Sigmoid colon (tissue), 7 donors: ENCODE measurements at places on chromosomes 1 and 21. TPM values are rescaled to one million over a fixed set of nuclear protein-coding genes. Genes with fewer than 3 reads are reported as not detected.

Gene HSD3B2
- total RNA-seq = not detected

Gene LCE2C
- not detected for total RNA-seq

Gene LORICRIN
- not detected for total RNA-seq

Gene RXRG
- 1.6 TPM for total RNA-seq

Gene TBX15
- not detected for total RNA-seq

Gene TDRD5
- total RNA-seq = not detected

Gene OLIG2
- total RNA-seq = not detected

DNA sequence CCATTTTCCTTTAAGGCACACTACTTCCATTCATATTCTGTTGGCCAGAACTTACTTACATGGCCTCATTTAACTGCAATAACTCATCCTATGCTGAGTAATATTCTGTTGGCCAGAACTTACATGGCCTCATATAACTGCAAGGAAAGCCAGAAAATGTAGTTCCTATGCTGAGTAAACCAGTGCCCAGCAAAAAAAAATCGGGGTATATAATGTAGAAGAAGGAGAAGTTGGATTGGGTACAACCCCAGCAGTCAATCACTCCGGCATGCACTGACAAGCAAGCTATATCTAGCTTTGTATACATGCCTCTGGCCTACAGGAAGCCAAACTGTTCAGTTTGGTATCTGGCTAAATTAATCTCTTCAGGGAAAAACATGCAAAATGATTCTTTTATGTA, 39.4 kb upstream of the PPIH start:
- no peak overlapping the region for H3K27ac ChIP-seq
- no peaks in the 10 kb centered on the region for H3K27me3 ChIP-seq
- H3K36me3 ChIP-seq = no peaks in the 10 kb centered on the region
- no peaks in the 10 kb centered on the region for H3K4me1 ChIP-seq

DNA sequence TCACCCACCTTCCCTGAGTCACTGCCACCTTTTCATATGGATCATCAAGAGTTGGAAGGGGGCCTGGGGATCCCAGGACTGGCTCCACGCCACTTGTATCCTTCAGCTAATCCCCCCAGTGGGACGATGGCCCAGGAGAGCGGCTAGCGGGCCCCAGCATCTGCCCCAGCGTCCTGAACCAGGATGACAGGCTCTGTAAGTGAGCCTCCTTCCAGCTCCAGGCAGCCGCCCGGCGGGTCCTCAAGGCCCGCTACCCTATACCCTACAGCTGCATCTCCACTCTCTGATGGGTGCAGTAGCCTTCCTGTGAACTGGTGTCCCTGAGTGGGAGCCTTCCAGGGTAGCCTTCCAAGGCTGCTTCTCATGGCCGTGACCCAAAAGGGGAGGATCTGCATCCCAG, 183.1 kb downstream of the ATG4C start:
- no peaks in the 10 kb centered on the region for H3K27me3 ChIP-seq
- H3K27ac ChIP-seq = no peak overlapping the region
- H3K36me3 ChIP-seq = no peaks in the 10 kb centered on the region
- DNase-seq = no peak

DNA sequence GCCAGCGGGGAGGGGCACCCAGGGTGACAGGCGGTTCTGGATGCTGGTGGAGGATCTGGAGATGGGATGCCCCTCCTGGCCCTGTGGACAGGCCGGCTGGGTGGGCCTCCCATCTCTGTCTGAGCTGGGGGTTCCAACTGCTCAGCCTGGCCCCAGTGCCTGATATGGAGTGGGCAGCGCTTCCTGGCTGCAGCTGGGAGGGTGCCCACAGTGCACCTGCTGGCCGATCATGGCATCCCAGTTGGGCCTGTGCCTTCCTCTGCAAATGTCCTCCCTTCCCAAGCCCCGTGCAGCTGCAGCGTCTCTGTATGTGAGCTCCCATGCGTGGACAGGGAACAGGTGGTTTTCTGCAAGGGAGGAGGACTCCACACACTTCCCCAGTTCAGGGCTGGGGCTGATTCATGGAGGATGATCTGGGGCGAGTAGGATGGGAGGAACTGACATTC, 2.1 kb downstream of the PFKL start:
- H3K27me3 ChIP-seq = peaks cover 1% of the 10 kb centered on the region
- no peak overlapping the region for H3K4me3 ChIP-seq
- H3K36me3 ChIP-seq = no peaks in the 10 kb centered on the region
- no peak overlapping the region for H3K27ac ChIP-seq

GRCh38 chr1:191176131-191176530, 698.5 kb upstream of the BRINP3 start:
- no peak overlapping the region for H3K27ac ChIP-seq
- H3K4me3 ChIP-seq = no peak overlapping the region
- no peaks in the 10 kb centered on the region for H3K4me1 ChIP-seq

- DNase-seq = no peak
- peaks cover 24% of the 10 kb centered on the region for H3K4me1 ChIP-seq
- no peak overlapping the region for H3K4me3 ChIP-seq
These were observed 42.1 kb upstream of the C8B start for GRCh38 chr1:57007948-57008347.

DNA sequence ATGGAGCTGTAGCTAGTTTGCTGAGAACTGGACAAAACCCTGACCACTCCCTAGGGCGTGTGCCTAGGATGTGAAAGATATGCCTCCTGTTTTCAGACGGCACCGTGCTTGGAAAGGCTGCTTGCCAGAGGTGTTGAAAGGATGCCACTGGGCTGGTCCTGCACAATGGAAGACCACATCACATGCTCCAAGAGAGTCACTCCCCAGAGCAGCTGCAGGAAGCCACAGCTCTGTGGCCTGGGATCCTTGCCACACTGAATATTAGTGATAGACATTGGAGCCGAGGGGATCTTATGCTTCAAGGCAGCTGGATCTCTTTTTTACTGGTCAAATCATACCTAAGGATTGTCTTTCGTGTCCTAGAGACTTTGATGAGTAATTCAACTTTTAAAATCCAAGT, 6.6 kb upstream of the APP start:
- H3K36me3 ChIP-seq = no peaks in the 10 kb centered on the region
- no peak for DNase-seq
- H3K4me1 ChIP-seq = no peaks in the 10 kb centered on the region
- H3K27ac ChIP-seq = no peak overlapping the region
- H3K4me3 ChIP-seq = no peak overlapping the region

- no peaks in the 10 kb centered on the region for H3K27me3 ChIP-seq
- no peaks in the 10 kb centered on the region for H3K36me3 ChIP-seq
- no peaks in the 10 kb centered on the region for H3K4me1 ChIP-seq
- H3K27ac ChIP-seq = no peak overlapping the region
- no peak for DNase-seq
- no peak overlapping the region for H3K4me3 ChIP-seq
These were observed 21.1 kb downstream of the TBX19 start for GRCh38 chr1:168301664-168302320.

- no peaks in the 10 kb centered on the region for H3K4me1 ChIP-seq
- H3K27me3 ChIP-seq = no peaks in the 10 kb centered on the region
- H3K4me3 ChIP-seq = no peak overlapping the region
- no peak for DNase-seq
- no peak overlapping the region for H3K27ac ChIP-seq
- no peaks in the 10 kb centered on the region for H3K36me3 ChIP-seq
These were observed 303.4 kb downstream of the KIF26B start for GRCh38 chr1:245458234-245458633.

GRCh38 chr1:164682570-164682969, 123.6 kb downstream of the PBX1 start:
- H3K4me3 ChIP-seq = no peak overlapping the region
- no peak overlapping the region for H3K27ac ChIP-seq
- DNase-seq = no peak
- H3K36me3 ChIP-seq = peaks cover 11% of the 10 kb centered on the region

- H3K27ac ChIP-seq = no peak overlapping the region
- no peaks in the 10 kb centered on the region for H3K4me1 ChIP-seq
- DNase-seq = no peak
- no peaks in the 10 kb centered on the region for H3K36me3 ChIP-seq
- H3K4me3 ChIP-seq = no peak overlapping the region
- H3K27me3 ChIP-seq = no peaks in the 10 kb centered on the region
These were observed 58.6 kb downstream of the NPHS2 start for GRCh38 chr1:179516976-179517705.

DNA sequence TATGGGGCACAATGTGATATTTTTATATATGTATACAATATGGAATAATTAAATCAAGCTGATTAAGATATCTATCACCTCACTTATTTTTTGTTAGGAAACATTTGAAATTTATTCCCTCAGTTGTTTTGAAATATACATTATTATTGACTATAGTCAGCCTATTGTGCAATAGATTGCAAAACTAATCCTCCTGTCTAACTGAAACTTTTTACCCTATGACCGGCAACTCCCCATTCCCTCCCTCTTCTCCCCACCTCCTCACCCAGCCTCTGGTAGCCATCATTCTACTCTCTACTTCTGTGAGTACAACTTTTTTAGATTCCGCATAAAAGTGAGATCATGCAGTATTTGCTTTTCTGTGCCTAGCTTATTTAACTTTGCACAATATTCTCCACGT, 117.7 kb upstream of the SGIP1 start:
- no peaks in the 10 kb centered on the region for H3K27me3 ChIP-seq
- H3K36me3 ChIP-seq = no peaks in the 10 kb centered on the region
- H3K4me3 ChIP-seq = no peak overlapping the region
- H3K27ac ChIP-seq = no peak overlapping the region

- no peak overlapping the region for H3K27ac ChIP-seq
- peaks cover 10% of the 10 kb centered on the region for H3K4me1 ChIP-seq
- H3K4me3 ChIP-seq = no peak overlapping the region
- DNase-seq = no peak
These were observed 2.6 kb downstream of the HFM1 start for GRCh38 chr1:91402023-91402422.

DNA sequence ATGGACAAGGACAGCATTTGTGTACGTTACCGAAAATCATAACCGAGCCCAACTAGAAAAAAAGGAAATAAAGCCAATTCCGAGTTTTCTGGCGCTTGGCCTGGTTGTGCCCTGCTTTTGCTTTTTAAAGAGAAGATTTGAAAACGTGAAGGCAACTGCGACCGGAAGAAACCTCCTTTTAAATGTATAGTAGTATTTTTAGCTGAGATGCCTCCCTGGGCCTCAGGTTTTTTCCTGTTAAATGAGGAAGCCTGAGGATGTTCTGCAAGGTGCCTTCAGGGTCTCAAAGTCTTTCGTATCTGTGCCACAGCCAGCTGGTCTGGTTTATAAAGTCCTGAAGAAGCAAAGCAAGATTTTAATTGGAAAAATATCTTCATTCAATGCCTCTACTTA, 371 bp upstream of the ODF2L start:
- no peaks in the 10 kb centered on the region for H3K27me3 ChIP-seq
- DNase-seq = no peak
- peak overlapping the region; percentile 83 for H3K4me3 ChIP-seq
- H3K27ac ChIP-seq = peak overlapping the region; percentile 75
